ENCODE measurements at places on chromosomes 7 and 10.

DNA sequence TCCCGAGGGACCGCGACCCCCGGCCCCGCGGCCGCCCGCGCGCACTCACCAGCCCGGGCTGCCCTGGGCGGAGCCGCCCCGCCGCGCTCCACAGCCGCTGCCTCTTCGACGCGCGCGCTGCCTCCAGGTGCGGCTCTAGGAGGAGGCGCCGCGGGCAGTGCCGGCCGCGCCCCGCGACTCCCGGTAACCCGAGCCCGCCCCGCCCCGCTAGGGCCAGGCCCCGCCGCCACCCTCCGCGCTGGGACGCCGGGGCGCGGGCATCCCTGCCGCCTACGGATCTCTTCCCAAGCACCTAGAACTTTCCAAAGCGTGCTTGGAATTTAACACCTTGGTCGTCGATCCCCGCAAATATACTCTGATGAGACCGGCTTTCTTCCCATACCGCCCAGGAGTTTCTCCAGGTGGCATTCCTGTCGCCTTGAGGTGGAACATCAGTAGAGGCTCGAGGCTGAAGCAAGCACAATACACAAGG lies at the start of gene SLC26A5:
Gene SLC26A5 (minus strand): TSS at position 159 of the 472 bp plus-strand sequence. CDS start 24,693 bp downstream, outside the sequence.
- DNase-seq, result no peak

GRCh38 chr10:89304446-89304845 lies 2.6 kb downstream of the IFIT2 start:
- DNase-seq, result no peak

DNA sequence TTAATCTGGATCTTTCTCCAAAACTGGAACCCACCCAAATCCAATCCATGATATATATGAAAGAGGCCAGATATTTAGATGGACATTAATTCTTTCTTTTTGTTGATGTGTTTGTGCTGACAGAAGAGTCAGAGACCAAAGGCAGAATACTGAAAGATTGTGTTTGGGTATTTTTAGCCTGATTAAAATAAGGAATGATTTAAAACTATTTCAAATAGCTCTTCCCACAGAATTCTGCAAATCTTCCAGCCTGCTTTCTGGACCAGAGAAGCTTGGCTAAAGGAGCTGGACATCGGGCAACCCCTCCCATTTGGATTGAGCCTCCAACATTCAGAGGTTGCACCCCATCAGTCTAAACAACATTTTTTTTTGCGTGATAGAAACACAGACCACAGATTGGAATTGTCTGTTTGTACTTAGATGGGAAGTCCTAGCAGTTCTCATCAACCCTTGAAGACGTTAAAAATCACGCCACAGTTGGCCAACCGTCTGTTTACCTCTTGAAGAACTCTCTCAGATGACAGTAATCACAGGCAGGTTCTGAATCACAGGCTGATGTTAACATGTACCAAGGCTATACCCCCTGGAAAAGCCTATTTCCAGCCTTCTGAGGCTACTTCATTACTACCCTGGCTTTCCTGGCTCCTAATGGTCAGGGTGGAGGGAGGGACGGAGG lies 155.2 kb upstream of the NRP1 start:
- DNase-seq, result no peak

DNA sequence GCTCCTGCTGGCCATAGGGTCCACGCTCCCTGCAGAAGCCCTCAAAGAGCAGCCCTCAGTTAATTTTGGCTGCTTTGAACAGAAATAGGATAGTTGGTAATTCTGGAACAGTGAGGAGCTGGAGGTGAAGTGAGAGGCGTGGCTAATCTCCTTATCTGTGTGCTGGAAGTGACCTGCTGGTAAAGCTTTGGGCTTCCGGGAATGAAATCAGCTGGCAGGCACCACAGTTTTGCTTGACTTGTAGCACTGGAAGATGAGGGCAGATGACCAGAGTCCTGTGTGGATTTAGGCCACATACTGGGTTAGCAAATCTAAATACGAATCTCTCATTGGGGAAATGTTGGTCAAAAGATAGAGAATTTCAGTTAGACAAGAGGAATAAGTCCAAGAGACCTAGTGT lies 10.2 kb downstream of the ATP6V0E2 start:
- DNase-seq, result no peak

GRCh38 chr7:3760651-3761050 lies 459.6 kb downstream of the SDK1 start:
- no peak for DNase-seq

GRCh38 chr10:76543655-76544054 lies 1094.0 kb downstream of the KCNMA1 start:
- no peak for DNase-seq

GRCh38 chr7:93515144-93515543 lies 59.4 kb downstream of the CALCR start:
- DNase-seq, result no peak

DNA sequence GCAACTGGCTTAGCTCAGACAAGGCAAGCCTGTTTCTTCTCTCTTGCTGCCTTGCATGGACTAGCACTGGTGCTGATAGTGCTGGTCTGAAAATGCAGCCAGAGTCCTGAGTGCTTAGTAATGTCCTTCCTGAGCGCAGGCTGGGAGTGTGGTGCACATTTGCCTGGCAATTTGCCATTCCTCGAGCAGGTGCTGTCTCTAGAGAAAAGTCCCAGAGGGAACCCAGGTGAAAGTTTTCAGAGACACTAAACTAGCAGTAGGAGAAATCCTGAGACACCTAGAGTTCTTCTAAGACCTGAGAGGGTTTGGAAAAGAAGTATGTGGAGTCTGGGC lies 1.9 kb downstream of the SFTPD start:
- DNase-seq, result no peak

- no peak for DNase-seq
Measured at GRCh38 chr7:753190-753589, 26.1 kb upstream of the PRKAR1B start.

DNA sequence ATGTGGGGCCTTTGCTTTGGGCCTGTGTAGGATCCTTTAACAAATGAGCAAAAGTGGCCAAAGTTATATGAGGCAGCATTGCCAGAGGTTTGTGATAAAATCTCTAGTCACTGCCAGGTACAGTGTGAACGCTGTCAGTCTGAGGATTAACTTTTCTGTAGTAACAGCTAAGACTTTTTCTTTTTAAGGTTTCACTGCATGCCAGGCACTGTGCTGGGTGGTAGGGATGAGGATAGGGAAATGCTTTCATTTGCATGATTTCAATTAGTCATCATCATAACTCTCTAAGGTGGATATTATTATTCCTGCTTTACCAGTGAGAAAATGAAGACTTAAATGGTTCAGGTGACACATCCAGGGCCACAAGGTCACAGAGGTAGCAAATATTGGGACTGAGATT lies 79.7 kb upstream of the BMPER start:
- no peak for DNase-seq

- no peak for DNase-seq
Measured at GRCh38 chr10:26738301-26738911, 40.9 kb downstream of the PDSS1 start.

- DNase-seq, result no peak
Measured at GRCh38 chr10:44882166-44882720, 28.9 kb upstream of the TMEM72 start.

DNA sequence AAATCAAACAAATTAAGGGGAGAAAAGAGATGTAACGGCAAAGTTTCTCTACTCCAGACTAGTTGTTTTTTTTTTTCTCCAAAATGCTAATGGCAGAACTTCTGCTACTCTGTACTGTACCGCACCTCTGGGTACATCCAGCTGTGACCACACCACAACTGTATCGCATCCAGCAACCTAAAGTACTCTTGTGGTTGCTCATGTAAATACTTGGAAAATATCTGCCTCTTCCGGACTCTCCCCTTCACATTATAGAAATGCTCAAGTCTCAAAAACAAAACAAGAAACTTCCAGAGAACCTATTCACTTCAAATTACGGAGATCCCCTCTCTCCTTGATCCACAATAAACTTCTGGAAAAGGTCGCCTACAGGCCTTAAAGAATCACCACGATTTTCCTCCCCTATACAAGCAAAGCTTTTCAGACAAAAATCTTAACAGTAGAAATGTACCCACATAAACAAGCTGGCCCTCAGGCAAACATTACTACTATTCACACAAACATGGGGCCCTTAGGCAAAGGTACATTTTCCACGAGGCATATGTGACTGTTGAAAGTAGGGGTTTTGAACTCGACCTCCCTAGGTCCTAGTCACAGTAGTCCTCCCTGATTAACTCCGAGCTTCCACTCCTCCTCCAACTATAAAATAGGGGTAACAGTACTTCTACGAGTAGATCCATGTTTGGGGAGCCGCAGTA lies 222.9 kb upstream of the MKLN1 start:
- no peak for DNase-seq

DNA sequence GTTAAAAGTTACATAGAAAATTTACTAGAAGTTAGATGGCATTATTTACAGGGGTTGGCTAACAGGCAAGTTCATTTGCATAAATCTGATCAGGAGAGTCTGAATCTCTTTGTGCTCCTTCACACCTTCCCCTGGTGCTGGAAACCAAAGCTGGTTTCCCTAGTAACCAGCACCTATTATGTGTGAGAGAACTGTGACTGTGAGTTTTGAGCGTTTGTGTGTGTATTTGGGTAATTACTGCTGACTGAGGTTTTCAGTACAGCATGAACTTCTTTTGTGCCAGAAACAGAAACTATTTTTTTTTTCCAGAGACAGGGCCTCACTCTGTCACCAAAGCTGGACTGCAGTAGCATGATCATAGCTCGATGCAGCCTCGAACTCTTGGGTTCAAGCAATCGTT lies 10.3 kb upstream of the IFIT1B start:
- DNase-seq, result no peak

- no peak for DNase-seq
Measured at GRCh38 chr7:142557971-142558582, 191.2 kb upstream of the PRSS1 start.

DNA sequence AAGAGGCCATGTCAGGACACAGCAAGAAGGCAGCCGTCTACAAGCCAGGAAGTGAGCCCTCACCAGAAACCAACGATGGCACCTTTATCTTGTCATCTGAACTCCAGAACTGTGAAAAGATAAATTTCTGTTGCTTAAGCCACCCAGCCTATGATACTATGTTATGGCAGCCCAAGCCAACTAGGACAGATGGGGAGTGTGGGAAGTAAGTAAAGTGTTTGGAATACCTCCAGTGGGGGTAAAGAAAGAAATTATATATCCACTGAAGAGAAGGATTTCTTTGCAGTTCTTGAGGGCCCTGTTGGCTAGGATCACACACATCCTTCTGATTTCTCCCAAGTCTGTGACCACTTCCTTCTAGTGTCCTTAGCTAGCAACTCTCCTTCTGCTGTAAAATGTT lies 384.4 kb downstream of the TNS3 start:
- DNase-seq, result no peak

GRCh38 chr7:29865526-29865925 lies 59.2 kb downstream of the WIPF3 start:
- DNase-seq, result no peak

GRCh38 chr7:156479596-156479995 lies 161.0 kb upstream of the RNF32 start:
- DNase-seq, result no peak

GRCh38 chr10:71893258-71893815 lies 42.3 kb upstream of the PSAP start:
- DNase-seq, result no peak

DNA sequence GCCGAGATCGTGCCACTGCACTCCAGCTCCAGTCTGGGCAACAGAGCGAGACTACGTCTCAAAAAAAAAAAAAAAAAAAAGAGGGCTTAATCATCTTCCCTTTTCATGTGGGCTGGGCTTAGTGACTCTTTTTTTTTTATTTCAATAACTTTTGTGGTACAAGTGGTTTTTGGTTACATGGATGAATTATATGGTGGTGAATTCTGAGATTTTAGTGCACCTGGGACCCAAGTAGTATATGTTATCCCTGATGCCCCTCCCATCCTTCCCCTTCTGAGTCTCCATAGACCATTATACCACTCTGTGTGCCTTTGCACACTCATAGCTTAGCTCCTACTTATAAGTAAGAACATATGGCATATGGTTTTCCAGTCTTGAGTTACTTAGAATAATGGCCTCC lies 4.8 kb upstream of the ADAM12 start:
- no peak for DNase-seq

DNA sequence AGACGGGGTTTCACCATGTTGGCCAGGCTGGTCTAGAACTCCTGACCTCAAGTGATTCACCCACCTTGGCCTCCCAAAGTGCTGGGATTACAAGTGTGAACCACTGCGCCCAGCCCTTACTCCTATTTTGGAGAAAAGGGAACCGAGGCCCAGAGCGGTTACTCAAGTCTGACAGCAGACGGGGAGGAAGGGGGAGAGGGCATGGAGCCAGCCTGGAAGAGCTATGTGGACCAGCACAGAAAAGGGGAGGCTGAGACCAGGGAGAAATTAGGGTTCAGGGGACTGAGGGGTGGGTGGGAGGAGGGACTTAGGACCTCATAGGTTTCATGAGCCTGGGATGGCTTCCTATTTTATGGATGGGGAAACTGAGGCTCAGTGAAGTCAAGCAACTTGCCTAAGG lies 1.5 kb downstream of the SFRP5 start:
- DNase-seq, result no peak

DNA sequence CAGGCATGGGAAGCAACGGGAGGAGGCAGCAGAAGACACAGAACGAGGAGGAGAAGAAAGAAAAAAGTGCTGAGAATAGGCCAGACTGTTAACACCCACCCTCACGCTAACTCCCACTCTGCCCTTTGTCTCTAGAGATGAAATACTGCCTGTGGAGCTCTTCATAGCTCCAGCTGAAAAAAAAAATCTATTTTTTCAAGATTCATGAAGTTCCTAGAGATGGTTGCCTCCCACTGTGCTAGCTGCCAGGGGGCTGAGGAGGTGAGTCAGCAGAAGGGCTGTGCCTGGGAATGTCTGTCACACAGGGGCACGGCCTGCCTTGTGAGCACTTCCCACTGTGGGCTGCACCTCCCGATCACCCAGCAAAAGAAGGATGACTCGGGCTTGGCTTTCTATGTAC lies 144.5 kb downstream of the RNF216 start:
- no peak for DNase-seq

- no peak for DNase-seq
Measured at GRCh38 chr7:70770154-70770553, 361.8 kb upstream of the GALNT17 start.

DNA sequence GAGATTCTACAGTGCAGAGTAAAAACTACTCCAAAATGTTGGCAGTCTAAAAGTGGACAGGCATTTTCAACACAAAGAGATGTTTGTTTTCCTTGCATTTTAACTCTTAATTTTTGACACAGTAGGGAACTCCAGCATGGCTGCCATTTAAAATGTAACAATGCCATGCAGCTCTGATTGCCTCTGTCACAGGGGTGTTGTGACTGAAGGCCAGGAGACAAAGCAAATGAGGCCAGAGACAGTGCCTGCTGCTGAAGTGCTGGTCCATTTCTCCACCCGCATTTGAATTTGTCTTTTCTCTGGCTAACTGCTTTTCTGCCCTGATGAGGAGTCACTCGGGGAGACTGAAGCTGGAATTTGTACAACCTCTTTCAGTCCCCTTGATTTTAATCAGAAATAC lies 710.6 kb upstream of the GALNT17 start:
- no peak for DNase-seq

GRCh38 chr7:157233677-157234076 lies 95.0 kb downstream of the UBE3C start:
- DNase-seq, result no peak

- no peak for DNase-seq
Measured at GRCh38 chr7:94949532-94949931, 42.1 kb downstream of the PPP1R9A start.

- DNase-seq, result no peak
Measured at GRCh38 chr10:89789188-89789877, 87.9 kb downstream of the KIF20B start.

All from activated gamma-delta T cell treated with anti-CD3 and anti-CD28 coated beads, Interleukin-2, amount 50 U/mL, for 16 hours (primary cell).